ENCODE measurements at places on chromosomes 1 and 21.

GRCh38 chr1:244876228-244876910 lies 12.0 kb upstream of the HNRNPU start:
- DNase-seq: no peak

- DNase-seq: no peak
Measured at GRCh38 chr21:34881421-34881820, 167.7 kb downstream of the RUNX1 start.

DNA sequence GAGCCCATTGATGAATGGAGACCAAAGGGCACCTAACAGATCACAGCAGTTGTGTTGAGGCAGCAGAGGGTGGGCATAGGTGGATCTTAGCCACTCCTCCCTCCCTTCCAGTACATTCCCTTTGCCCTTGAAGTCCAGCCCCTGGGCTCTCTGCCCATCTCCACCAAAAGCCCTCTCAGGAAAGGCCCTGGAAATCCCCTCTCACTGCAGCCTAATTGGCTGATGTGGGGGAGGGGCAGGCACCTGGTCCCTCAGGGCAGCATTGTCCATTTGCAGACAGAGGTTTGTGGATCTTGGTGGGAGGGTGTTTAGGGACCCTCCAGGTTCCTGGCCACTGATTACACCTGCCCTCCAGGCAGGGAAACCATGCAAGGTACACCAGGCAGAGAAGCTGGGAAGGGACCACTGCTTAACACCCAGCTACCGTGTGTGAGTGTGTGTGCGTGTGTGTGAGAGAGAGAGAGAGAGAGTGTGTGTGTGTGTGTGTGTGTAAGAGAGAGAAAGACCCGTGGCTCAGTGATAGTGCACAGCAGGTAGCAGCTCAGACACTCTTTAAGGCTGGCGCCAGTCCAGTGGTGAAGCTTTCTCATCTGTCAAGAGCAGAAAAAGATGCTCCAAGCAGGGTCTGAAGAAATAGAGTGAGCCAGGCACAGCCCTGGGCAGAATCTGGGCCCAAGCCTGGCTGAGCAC lies 71.1 kb downstream of the MATN1 start:
- DNase-seq: no peak

GRCh38 chr1:29270929-29271521 lies 34.7 kb downstream of the PTPRU start:
- no peak for DNase-seq

DNA sequence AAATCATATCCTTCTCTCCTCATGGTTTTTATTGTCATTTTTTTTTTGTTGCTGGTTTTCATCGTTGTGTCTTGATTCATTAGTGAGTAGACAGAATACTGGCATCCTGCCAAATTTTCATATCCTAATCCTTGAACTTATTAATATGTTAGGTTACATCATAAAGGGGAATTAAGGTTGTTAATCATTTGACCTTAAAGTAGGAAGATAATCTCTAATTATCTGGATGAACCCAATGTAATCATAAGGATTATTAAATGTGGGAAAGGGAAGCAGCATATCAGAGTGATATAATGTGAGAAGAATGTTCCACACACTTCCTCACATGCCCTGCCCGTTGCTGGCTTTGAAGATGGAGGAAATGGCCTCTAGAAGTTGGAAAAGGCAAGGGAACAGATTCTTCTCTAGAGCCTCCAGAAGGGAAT lies 299.7 kb downstream of the HMCN1 start:
- DNase-seq: no peak

GRCh38 chr1:181794332-181794731 lies 267.2 kb downstream of the ZNF648 start:
- no peak for DNase-seq

DNA sequence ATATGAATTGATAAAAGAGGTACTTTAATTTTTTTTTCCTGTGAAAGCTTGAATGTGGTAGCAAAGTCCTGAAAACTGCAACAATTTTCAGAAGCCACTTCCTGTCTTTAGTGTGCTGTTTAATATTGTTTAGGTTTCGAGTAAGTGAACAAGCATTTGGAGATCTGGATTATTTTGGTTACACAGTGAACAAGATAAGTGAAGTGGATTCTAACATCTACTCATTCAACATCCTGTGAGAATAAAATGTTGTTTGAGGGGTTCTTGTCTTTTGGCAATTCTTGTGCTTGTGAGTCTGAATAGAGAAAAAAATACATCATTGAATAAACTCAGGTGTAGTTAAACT lies 35.2 kb upstream of the PLA2G4A start:
- no peak for DNase-seq

- no peak for DNase-seq
Measured at GRCh38 chr1:246269466-246269865, 237.6 kb downstream of the SMYD3 start.

DNA sequence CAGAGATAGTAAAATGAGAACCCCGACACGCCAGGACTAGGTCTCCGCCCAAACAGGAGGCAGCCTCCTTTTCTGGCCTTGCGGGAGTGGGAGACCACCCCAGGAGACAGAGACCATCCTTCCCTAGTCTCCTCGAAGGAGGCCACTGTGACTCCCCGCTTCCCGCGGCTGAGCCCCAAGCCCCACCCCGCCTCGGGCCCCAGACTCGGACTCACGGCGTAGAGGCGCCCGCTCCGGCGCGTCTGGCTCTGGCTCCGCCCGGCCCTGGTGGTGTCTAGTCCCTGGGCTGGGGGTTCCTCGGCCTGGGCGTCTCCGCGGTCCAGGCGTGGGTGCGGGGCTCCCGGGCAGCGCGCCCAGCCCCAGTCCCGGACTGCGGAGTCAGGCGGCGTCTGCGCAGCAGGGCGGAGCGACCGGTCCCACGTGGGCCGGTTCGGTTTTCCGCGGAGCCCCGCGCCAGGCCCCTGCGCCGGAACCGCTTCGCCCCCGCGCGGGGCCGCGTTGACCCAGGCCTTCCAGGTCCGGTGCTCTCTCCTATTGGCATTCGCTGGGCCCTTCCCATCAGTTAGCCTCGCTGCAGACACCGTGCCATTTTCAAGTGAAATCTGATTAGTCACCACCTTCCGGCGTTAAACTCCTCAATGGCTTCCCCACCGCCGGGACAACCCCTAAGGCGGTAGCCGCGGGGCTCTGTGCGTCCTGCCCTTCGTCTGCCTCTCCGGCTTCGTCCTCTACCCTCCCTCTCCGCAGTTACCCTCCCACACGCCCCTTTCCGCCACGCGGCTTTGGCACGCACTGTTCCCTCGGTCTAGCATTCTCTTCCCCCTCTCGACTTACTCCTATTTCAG lies at the start of gene C1orf216:
Gene C1orf216 (minus strand): TSS at position 393 of the 845 bp plus-strand sequence. CDS start 2,563 bp downstream, outside the sequence.
- DNase-seq: no peak

GRCh38 chr1:3086272-3086974 lies 17.4 kb downstream of the PRDM16 start:
- no peak for DNase-seq

DNA sequence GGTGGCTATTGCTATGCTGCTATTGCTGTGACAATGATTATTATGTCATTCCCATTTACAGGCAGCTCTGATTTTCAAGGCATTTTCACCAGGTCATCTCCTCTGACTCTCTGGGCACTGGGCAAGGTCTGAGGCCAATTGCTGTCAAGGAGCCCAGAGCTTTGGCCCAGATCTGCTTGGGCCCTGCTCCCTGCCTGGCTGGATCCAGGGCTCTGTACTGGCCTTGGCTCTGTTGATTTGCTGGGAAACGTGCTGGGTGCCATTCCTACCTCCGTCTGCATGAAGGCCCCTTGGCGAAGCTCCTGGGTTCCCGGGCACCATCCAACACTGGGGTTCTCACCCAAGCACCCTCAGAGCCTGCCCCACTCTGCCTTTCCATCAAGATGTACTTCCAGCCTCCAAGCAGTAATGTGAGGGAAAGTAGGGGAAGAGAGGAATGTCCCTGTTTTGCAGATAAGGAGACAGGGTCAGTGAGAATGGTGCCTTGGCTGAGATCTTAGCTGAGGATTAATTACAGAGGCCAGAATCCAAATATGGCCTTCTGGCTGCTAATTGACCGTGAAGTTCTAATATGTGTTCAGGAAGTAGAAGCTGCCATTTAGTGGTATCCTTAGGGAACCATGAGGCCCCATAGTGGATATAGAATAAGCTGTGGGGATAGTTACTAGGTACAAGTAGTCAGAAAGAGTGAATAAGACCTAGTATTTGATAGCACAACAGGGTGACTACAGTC lies 63.9 kb downstream of the HTR6 start:
- no peak for DNase-seq

DNA sequence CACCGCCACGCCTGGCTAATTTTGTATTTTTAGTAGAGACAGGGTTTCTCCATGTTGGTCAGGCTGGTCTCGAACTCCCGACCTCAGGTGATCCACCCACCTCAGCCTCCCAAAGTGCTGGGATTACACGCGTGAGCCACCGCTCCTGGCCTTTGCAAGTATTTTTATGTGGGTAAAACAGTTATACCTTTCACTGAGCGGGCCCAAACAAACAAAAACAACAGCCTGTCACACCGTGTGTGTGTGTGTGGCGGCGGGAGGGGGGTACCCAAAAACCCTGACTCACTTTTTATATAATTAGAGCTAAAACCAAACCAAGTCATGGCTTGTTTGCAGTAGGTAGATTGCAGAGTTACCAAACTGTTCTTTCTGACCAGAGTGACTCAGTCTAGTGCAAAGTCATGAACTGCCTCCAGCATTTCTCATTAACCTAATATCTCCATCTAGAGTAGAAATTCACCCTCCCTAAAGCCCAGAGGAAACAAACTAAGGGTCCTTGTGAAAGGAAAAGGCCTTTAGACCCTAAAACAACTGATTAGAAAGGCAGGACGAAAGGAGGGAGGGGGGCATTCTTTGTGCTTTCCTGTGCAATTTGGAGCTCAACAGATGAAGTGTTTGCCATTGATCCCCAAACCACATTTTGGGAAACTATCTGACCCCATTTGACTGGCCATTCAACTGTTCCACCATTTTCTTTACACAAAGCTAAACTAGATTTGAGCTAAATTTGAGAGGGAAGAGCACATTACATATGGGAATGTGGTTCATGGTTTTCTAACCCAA lies 181.0 kb downstream of the DHRS3 start:
- no peak for DNase-seq

GRCh38 chr1:240114222-240114621 lies 22.5 kb downstream of the FMN2 start:
- no peak for DNase-seq

DNA sequence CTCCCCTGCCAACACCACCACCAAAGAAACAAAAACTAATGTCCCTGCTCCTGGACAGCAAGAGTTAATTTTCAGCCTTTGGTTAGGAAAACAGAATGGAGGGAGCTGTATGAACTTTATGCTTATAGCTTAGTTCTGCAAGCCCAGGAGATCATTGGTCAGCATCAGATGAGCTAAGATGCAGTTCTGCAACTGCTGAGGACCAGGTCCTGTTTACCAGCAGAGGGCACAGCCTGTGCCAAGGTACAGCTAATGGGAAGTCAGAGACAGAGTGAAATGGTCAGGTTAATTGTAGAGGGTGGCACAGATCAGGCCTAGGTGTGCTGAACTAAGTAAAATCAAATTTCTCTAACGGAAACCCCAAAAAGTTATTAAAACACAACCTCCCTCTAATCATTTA lies 161.3 kb downstream of the ROR1 start:
- DNase-seq: no peak

GRCh38 chr1:55716151-55716550 lies 501.0 kb upstream of the USP24 start:
- no peak for DNase-seq

GRCh38 chr1:53037159-53037558 lies 24.9 kb upstream of the PODN start:
- DNase-seq: no peak

DNA sequence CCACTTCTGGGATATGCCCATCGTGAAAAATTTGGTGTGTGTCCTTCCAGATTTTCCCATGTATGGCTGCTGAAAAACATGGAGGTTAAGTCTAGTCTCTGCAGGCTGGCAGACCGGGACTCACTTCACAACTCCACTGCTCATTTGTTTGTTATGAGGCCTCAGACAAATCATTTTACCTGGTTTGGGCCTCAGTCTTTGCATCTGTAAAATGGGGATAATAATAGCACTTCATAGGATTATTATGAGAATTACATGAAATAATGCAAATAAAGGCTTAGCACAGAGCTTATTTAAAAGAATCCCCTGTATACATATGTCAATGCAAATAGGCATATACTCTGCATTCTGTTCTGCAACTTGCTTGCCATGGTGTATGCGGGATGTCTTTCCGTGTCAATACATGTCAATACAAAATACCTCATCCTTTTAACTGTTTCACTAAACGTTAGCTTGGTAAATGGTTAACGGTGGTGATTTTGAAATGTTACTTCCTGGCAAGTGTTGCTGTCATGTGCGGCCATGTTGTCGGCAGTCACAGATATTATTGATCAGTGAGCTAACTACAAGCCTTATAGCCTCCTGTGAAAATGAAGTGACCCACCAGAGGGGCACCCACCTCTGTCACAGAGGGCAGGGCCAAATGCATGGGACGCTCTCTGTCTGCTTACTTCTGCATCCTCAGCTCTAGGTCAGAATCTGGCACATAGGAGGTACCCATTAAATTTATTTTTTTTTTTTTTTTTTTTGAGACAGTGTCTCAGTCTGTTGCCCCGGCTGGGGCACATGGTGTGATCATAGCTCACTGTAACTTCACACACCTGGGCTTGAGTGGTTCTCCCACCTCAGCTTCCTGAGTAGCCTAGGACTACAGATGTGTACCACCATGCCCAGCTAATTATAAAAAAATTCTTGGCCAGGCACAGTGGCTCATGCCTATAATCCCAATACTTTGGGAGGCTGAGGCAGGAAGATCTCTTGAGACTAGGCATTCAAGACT lies 4.3 kb downstream of the LCK start:
- DNase-seq: no peak

- DNase-seq: no peak
Measured at GRCh38 chr1:147167365-147167764, 4.9 kb downstream of the PRKAB2 start.

DNA sequence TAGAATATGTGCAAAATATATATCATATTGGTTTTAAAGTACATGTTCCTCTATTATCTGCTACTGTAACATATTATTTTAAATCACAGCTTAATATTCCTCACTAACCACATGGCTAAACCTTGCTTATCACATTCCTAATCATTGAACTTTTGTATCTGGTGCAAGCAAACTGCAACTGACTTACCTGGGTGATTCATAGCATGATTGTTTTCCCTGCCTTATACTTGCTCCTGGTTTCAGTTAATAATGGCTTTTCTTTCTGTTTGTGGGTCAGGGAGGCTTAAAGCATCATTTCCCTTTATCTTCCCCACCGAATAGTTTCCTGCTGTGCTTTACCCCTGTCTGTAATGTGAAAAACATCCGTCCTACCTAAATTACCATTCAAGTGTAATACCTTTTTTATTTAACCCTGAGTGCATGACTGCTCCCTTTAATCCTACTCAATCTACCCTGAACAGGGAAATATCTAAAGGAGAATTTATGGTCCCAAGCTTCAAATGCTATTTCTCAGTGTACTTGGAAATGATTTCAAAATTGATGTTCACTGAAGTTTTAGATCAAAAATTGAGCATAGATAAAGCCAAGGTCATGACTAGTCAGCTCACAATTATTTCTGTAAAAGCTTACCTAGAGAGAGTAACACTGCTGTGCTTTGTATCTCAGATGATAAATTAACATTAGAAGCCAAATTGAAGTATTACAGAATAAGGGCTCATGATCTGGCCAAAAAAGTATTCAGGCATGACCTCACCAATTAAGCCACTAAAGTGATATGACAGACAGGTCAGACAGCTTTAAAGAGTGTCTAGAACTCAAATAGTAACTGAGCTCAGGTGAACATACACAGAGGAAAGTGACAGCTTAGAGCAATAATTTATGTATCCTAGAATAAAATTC lies 507.1 kb downstream of the BRINP3 start:
- no peak for DNase-seq

Data from NCI-H446 (cell line).